ENCODE measurements at places on chromosomes 16 and 17.

DNA sequence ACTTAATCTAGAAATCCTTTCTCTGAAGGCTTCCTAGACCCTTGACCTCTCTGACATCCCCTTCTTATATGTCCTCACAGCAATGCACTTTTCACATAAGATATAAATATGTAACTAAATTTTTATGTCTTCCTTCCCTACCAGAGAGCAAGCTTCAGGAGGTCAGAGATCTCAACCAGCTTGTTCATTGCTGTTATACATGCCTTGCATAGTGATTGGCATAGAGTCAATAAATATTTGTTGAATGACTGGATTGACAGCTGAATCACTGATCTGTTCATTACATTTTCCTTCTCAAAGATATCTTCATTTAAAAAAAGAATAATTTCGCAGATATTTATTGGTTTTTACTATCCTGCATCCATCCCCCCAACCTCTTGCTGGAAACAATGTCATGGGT, 29.5 kb downstream of the HYDIN start:
- DNase-seq = no peak

- DNase-seq = no peak
Measured at GRCh38 chr17:13544292-13544691, 57.4 kb downstream of the HS3ST3A1 start.

DNA sequence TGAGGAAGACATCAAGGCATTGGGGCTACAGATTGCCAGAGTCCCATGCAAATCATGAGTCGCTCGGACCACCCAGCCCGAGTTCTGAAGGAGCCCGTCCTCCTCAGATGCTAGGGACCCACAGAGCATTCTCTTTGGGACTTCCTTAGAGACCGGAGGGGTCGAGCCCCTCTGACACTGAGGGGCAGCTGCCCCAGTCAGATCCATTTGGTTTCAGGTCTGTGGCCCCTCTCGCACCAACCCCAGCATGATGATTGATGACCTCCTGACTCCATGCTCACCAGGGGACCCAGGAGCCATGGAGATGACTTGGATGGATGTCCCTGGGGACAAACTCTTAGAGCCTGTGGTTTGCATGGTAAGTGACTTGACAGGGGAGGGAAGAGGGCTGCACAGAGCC, 8.0 kb downstream of the PDF start:
- no peak for DNase-seq

DNA sequence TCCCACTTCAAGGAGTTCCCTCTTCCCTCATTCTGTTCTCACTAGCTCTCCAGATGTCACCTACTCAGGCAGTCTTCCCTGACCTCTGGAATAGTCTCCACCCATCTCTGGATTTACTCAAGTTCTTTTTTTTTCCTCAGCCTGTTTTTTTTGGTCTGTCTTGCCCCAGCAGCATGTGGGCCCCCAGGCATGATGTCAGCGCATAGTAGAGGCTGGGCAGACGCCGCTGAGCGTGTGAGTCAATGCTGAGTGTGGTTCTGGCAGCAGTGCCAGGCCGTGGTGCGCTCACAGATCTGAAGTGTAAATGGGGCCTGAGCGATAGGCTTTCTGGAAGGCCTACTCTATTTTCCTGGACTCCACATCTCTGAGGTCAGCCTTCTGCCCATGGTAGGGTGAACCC, 2.7 kb upstream of the KCNJ18 start:
- DNase-seq = no peak

- DNase-seq = no peak
Measured at GRCh38 chr17:71109697-71110096, 940.4 kb downstream of the KCNJ2 start.

DNA sequence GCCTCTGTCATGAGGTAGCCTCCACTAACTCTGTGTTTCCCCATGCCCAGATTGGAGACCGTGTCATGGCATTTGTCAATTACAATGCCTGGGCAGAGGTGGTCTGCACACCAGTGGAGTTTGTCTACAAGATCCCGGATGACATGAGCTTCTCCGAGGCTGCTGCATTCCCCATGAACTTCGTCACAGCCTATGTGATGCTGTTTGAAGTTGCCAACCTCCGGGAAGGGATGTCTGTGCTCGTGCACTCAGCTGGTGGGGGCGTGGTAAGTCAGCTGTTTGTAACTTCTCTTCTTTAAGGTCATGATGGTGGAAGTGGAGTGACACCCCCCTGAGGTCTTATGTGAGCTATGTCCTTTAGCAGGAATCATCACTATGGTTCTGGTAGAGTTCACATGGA, 36.8 kb downstream of the VAT1L start:
- DNase-seq = no peak

DNA sequence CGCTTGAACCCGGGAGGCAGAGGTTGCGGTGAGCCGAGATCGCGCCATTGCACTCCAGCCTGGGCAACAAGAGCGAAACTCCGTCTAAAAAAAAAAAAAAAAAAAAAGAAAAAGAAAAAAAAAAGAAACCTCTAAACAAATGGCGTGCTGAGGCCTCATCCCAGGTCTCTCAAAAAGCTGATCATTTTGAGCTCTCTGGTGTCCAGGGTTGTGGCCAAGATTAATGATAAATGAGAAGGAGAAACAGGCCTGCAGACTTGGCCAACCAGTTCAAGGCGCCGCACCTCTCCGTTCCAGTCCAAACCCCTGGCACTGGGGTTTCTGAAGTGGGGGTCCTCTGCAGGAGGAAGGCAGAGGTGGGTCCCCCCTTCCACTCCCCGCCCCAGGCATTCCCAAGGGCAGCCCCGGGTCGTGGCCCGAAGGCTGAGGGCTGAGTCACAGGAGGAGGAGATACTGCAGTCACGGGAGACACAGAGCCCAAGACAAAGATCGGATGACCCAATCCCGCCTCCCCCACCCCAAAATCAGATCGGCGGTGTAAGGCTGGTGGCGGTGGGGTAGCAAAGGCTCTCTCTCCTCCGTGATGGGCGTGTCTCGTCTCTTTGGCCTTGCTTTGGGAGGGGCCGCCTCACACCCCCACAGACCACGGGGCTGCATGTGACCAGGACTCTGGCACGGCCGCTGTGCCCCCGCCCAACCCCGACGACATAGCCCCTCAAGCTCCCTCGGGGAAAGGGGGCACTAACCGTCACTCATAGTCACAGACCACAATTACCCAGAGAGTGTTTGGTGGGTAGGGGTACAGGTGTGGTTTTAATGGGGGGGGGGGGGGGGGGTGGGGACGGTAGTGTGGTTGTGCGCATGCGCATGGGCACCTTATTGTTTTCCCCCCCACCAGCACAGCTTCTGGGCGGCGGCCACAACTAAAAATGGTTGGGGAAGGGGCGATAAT, 1.1 kb downstream of the VAT1 start:
- DNase-seq = no peak

DNA sequence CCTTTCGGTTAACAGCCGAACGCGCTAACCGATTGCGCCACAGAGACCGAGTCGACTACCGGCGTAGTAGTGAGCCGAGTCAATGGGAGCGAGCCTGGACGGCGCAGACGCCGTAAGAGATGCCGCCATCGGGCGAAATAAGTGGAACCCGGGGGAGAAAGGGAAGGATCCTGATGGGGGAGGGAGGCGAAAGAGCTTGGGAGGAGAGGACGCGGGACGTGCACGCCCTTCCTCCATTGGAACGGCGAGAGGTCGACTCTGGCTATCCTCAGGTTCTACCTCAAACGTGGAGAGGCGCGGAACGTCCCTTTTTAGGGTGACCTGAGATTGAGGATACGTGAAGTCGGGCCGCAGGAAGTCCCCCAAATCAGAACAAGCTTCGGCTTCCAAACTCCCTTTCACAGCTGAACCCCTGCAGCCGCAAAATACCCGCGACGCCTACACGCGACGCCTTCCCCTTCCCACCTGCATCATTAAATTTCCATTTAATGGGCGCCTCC, 683 bp upstream of the PSMB3 start:
- peak; percentile 59 for DNase-seq

DNA sequence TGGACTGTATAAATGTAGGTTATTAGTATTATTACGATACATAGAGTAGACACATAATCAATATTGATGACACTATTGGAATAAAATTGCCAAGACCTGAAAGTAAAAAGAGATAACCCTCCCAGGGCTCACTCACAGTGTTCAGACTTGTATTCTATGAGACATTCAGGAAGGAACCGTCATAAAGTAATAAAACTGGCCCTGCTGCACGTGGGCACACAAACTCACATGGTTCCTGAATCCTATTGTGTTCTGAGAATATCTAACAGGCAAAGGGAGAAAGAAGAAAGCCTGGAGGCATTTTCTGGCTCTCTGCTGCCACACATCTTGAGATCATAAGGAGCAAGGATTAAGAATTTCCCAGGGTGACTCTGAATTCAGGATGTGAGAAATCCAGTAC, 575.9 kb downstream of the HS3ST4 start:
- DNase-seq = no peak

GRCh38 chr17:258906-259305, 77.5 kb upstream of the DOC2B start:
- no peak for DNase-seq

DNA sequence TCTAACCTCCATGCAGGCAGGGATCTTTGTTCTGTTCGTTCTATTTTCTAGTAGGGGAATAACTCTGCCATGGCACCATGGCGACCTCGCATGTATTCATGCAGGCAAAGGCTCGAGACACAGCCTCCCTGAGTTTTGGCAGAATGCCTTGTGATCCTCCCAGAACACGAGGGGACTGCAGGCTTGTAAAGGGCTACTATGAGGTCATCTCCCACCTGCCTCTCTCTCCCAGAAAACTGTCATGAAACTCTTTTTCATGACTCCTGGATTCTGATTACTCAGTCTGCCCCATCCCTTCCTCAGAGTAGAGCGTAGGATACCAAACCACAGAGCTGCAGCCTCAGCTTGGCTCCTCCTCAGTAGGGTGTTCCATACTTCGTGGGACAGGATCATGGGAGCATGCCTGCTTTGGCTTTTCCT, 64.3 kb downstream of the IGF2BP1 start:
- no peak for DNase-seq

Data from stimulated activated CD8-positive, alpha-beta memory T cell treated with anti-CD3 and anti-CD28 coated beads, Interleukin-7, amount 100 ng/mL, for 4 hours (primary cell).